Activated CD4-positive, alpha-beta T cell treated with anti-CD3 and anti-CD28 coated beads, Interleukin-2, amount 50 U/mL, for 24 hours (primary cell): ENCODE measurements at places on chromosomes 12 and 14.

DNA sequence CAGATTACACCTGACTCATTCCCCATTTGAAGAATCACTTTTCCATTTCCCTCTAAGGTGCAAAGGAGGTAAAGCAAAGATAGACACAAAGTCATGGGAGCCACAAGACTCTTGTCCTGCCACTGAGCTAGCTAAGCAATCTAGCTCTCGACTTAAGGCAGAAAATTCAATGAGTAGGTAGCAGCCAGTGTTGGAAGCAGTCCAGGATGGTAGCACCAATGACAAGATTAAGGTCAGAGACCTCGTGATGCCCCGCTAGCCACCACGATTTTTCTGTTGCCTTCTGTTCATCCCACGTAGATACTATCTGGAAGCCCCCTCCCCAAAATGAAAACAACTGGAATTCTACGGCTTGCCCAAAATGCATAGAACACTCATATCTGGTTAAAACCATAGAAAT lies 1.4 kb downstream of the VAMP1 start:
- no peak for DNase-seq

GRCh38 chr12:103540319-103540718 lies 44.6 kb upstream of the C12orf42 start:
- DNase-seq: no peak

DNA sequence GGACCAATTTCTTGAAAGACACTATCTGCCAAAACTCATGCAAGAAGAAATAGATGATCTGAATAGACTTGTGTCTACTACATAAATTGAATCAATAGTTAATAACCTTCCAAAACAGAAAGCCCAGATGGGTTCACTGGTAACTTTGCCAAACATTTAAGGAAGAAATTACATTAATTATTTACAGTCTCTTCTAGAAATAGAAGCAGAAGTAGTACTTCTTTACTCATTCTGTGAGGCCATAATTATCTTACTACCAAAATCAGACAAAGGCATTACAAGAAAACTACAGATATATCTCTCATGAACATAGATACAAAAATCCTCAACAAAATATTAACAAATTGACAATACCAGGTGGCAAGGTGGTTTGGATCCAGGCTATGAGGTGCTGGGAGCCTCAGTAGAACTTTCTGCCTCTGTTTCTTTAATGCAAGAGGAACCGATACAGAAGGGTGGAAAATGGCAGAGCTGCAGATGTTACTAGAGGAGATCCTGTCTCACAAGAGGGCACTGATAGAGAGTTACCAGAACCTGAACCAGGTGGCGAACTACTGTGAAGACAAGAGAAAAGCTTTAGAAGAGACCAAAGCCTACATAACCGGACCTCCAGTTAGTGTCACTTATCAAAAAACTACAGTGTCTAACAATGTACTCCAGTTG lies 33.7 kb upstream of the KTN1 start:
- no peak for DNase-seq

GRCh38 chr14:100988011-100988410 lies 84.5 kb upstream of the RTL1 start:
- no peak for DNase-seq

GRCh38 chr12:43951286-43951685 lies 115.4 kb downstream of the TMEM117 start:
- no peak for DNase-seq

- DNase-seq: no peak
Measured at GRCh38 chr12:127162307-127162706, 1104.7 kb upstream of the TMEM132C start.

DNA sequence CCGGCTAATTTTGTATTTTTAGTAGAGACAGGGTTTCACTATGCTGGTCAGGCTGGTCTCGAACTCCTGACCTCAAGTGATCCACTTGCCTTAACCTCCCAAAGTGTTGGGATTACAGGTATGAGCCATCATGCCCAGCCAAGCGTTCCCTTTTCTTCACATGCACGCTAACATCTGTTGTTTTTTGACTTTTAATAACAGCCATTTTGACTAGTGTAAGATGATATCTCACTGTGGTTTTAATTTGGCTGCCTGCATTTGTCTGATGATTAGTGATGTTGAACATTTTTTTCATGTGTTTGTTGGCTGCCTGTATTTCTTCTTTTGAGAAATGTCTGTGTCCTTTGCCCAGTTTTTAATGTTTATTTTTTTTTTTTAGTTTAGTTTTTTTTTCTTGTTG lies 10.2 kb upstream of the YARS2 start:
- DNase-seq: no peak

DNA sequence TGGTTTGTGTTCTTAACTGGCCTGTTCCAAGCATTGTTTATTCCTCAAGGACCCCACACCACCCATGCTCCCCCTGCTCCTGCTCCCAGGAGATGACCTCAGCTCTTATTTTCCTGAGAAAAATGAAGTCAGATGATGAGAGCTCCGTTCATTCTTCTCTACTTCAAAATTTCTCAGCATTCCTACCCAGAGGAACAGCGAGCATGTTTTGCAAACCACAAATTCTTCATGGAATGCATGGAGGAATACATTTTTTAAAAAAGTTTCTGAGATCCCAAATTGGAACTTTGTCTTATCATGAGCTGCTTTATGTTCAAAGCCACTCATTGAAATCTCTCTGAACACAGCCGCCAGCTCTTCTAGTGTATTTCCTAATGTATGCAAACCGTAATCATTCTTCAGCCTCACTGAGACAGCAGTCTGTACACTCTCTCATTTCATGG lies 44.9 kb downstream of the SYNE2 start:
- DNase-seq: no peak

DNA sequence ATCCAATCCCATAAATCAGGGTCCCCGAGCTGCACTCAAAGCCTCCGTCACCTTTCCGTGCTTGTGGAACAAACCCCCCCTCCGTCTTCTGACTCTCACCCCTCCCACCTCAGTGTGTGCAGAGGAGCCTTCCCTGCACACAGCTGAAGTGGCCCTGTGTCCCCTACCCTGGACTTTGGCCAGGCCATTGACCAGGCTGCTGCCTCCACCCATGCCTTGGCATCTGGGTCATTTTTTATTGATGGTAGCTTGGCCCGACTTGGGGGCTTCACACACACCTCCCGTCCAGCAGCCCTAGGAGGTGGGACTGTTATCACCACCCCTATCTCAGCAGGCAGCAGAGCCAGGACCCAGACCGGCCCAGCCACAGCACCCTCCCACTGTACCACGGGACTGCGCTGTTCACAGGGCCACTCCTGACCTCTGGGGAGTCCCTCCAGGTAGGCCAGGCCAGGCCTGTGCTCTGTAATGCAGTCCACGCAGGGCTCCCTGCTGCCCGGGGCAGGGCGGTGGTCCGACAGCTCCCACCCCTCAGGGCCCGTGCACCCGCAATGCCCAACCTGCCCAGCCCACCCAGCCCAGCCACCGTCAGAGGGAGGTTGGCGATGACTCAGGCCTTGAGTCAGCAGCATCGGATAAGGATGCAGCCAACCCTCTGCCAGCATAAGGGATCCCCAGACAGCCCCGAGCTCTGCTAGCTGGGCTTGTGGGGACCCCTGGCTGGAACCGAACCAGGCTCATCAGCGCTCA lies 9.2 kb upstream of the INF2 start:
- no peak for DNase-seq

GRCh38 chr14:90999299-90999698 lies 61.1 kb downstream of the RPS6KA5 start:
- no peak for DNase-seq

DNA sequence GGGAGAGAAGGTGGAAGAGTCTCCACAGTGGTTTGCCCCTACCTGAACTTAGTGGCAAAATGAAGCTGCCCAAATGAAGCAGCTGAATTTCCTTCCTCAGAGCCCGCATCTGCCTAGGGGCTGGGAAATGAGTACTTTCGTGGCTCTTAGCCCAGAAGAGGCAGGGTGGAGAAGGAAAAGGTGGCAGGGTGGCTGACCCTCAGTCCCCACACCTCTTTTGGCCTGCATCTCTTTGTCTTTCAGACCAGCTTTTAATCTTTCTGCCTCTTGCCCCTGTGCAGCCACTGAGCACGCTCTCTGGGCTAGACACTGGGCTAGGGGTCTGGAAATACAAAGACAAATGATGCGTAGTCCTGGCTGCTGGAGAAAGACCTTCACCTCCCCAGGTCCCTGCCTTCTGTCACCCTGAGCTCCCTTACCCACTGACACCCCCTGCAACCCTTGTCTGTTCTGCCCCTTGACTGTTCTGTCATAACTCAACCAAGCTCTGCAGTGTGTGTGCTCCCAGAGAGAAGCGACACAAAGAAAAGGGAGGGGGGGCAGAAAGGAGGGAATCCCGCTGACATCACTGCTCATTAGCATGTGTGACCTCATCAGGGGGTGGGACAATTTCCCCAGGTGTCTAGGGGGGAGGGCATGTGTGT lies 371 bp upstream of the REM2 start:
- DNase-seq: no peak

- DNase-seq: no peak
Measured at GRCh38 chr14:64040044-64040443, 187.2 kb downstream of the SYNE2 start.

- no peak for DNase-seq
Measured at GRCh38 chr12:82415402-82415801, 57.1 kb downstream of the METTL25 start.

GRCh38 chr14:99690636-99691035 lies 6.5 kb downstream of the CYP46A1 start:
- DNase-seq: no peak

GRCh38 chr12:72338437-72338836 lies 66.3 kb downstream of the TRHDE start:
- DNase-seq: no peak

DNA sequence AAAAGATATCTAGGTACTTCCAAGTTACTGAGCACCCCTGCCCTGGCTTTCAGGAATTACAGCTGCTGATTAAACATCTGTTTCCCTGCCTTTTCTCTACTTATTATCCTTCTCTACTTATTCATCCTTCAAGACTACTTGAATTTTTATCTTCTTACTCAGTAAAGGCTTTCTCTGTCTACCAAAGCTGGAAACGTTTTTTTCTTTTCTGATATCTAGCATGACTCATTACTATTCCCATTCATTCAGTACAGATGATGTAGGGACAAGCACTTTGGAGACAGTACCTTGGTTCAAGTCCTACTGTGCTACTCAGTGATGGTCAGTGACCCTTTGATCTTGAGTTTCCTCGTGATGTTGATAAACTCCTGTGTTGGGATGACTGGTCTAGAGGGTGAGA lies 848.7 kb downstream of the NRXN3 start:
- DNase-seq: no peak

DNA sequence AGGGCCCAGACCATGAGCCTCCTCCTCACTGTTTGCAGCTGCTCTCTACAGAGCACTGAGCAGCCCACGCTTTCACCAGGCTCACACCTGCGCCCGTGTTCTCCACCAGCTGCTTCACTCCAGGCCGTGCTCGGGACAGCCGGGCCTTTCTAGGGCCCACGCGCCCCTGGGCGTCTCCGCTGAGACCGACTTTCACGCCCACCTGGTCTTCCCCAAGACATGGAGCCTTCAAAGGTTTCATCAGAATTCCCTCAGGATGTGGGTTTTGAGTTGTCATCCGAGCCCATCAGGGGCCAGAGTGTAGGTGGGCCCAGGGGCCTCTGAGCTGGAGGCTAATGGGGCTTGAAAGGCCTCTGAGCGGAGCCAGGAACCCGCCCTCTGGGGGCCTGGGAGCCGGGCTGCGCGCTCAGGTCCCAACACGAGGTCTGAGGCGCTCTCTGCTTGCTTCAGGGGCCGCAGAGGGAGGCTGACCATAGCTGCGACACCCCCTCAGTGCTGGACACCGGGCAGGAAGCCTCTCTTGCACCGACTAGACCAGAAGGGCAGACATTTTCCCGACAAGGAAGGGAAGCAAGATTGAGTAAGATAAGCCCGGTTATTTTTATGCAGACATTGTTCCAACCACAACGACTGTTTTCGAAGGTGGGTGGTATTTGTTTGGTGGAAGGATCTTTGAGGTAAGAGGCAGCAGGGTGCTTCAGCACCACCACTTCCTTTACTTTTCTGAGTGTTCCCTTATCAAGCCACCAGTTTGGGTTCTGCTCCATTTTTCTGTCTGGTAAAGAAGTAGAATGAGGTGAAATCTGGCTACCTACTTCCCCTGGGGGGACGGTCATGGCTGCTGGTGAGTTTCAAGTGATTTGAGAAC lies 125.0 kb upstream of the FUT8 start:
- peak; percentile 48 for DNase-seq

- DNase-seq: no peak
Measured at GRCh38 chr12:74227846-74228545, 309.6 kb upstream of the ATXN7L3B start.

DNA sequence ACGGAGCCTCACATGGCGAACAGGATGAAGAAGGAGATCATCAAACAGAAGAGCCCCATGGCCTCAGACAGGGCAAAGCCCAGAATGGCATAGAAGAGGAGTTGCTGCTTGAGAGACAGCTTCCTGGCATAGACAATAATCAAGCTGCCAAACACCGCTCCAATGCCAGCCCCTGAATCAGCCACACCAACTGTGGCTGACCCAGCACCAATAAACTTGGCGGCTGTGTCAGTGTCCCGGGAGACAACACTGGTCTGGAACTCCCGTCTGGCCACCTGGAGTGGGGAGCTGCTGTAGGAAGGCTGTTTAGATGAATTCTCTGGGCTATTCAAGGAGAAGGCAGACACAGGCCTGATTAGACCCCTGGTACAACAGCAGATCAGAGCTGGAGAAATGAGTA lies 100.1 kb downstream of the HEATR5A start:
- DNase-seq: no peak

- DNase-seq: no peak
Measured at GRCh38 chr12:72738811-72739210, 466.6 kb downstream of the TRHDE start.

DNA sequence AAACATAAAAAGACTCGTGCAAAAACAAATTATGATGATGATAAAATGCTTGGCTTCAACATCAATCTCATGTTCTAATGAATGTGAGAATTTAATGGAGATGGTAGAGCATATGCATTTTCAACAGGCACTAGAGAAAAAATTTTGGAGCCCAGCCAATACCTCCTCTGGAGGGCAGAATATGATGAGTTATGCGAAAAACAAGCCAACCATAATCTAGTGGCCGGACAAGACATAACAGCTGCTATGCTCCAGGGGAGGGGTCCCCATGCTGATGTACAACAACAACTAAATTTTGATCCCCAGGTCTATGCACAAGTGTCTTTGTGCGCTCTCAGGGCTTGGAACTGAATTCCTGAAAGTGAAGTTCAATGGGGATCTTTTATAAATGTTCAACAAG lies 1197.5 kb downstream of the LRFN5 start:
- DNase-seq: no peak

- peak; percentile 46 for DNase-seq
Measured at GRCh38 chr14:58426670-58427280, 556 bp downstream of the TIMM9 start.

DNA sequence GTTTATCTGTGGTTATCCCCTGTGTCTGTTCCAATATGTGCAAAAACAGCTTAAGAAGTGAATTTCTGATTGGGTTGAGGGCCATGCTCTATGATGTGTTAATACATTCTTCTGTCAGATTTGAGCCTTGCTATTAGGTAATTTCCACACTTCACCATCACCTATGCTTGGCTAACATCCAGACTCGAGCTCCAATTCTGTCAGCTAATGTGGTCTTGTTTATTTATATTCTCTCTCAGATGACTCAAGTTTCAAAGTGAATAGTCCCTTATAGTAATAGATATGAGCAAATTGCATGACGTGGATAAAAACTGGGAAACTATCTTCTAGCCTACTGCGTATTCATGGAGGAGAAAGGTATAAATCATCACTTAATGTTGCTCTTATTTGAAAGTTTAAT lies 451.3 kb downstream of the SNAPC1 start:
- no peak for DNase-seq

GRCh38 chr12:79016181-79016580 lies 151.6 kb downstream of the SYT1 start:
- no peak for DNase-seq
